ENCODE measurements at places on chromosomes 16 and 17.

DNA sequence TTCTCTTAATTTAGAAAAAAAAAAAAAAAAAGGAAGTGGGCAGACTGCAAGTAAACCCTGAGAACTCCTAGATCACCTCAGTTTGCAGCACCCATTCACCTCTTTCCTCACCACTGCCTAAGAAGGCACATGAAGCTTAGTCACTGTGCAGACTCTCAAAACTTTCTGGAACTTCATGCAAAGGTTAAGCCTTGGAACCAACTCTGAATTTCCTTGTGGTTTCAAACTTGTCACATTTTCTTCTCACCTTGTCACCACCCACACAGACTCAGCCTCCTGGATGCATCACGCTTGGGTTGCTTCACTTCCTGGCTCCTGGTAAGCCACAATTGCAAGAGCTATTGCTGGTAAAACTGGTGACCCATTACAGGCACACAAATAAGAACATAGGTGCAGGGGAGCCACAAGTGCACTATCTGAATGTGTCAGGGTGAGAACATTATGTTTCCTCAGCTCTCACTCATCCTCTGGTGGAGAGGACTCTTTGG is 15.0 kb upstream of the CPD start:
- no peak for DNase-seq

GRCh38 chr16:83233153-83233552 is 574.6 kb upstream of the HSBP1 start:
- DNase-seq = peak; percentile 28

- DNase-seq = no peak
These were observed 34.7 kb upstream of the KLHDC4 start for GRCh38 chr16:87800497-87800896.

DNA sequence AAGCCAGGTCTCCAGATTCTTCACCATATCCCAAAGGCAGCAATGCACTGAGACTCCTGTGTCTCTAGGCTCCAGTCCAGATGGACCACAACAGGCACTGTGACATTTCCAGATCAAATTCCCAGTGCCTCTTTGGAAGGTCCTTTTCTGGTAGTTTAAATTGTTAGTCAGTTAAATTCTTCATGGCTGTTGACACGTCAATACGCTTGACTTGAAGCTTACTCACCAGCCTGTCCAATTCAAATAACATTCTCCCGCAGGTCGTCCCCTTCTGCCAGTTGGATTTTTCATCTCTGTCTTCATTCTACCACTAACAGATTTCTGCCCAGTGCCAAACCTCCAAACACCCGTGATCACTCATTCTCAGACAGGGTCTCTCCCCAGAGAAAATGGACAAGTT is 86.7 kb downstream of the SHISA9 start:
- peak; percentile 32 for DNase-seq

- no peak for DNase-seq
These were observed at the start of gene HAP1 for GRCh38 chr17:41734139-41734948. Gene HAP1, minus strand, starts transcription at chr17:41734643. Its CDS starts 9 bp downstream, at chr17:41734634.

DNA sequence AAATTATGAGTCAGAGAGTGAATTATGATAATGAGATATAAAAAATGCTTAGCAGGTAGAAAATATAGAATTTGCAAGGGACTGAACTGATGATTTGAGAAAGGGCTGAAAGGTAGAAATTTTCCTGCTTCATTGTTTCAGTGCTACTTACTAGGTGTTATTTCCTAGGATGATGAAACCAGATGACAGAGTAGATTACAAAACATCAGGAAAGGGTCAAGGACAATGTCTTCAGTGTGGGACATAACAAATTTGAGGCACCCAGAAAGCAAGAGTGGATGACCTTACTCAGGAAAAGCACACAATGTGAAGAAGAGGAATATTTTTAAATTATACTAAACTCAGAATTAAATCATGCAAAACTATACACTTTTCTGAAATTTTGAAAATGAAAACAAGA is 102.1 kb downstream of the SHCBP1 start:
- no peak for DNase-seq

GRCh38 chr17:15175356-15175755 is 89.8 kb downstream of the PMP22 start:
- DNase-seq = no peak
